ENCODE measurements at places on chromosomes 16 and 17.

- DNase-seq, result peak; percentile 63
These were observed 14.2 kb downstream of the ANKFY1 start for GRCh38 chr17:4249452-4250029.

DNA sequence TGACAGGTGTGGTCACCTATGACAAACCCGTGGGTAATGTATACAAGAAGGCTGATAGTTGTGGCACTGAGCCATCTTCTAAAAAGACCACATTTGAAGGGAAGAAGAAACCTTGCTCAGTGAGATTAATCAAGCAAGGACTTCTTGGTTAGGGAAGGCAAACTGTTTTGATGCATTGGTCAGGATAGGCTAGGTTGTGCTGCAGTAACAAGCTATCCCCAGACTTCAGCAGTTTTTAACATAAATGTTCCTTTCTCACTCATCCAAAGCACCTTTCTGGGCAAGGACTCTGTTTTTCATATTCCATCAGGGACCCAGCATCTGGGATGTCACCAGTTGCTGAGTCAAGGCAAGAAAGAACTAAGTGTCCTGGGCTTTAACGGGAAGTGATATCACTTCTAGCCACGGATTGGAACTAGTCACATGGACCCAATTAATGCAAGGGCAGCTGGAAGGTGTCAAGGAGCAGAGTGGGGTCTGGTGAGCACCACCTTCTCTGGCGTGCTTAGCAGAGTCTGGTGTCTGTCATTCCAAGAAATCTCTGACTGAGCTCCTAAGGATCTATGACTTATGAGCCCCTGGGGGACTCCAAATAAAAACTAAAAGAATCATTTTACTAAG lies 52.0 kb upstream of the CCL2 start:
- no peak for DNase-seq

GRCh38 chr16:57700781-57701551 lies 6.4 kb downstream of the DRC7 start:
- no peak for DNase-seq

DNA sequence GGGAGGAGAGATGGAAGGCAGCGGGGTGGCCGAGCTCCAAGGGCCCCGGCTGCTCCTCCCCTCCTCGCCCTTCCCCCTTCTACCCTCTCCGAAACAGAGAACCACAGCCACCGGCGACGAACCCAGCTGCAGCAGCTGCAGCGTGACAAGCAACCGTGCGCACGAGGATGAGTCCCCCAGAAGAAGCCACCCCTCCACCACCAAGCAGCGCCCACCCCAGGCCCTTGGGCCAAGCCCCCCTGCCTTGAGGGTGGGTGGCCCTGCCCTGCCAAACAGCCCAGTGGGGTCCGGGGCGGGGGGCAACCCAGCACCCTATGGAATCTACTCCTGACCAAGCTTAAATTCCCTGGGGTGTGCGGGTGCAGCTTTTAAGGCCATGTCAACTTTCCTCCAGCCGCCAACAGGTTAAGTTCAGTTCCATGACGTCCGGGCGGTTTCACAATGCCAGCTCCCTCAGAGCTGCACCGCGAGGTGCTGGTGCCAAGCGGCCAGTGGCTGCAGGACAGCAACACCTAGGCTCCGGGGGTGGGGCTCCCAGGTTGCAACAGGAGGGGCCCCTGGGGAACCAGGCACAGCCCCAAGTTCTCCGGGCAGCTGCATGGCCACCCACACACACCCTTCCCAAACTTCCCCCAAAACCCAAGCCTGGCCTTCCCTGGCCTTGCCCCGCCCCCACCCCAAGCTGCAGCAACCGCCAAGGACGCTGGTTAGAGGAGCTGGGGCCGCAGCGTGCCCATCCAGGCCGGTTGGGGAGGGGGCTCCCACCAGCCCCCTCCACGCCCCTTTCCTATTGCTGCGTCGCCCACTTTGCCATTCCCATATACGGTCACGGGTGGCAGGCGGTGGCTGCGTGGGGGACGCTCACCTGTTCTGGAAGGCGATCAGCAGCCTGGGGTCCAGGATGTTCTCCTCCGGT lies 2.0 kb downstream of the CBX4 start:
- DNase-seq, result no peak

DNA sequence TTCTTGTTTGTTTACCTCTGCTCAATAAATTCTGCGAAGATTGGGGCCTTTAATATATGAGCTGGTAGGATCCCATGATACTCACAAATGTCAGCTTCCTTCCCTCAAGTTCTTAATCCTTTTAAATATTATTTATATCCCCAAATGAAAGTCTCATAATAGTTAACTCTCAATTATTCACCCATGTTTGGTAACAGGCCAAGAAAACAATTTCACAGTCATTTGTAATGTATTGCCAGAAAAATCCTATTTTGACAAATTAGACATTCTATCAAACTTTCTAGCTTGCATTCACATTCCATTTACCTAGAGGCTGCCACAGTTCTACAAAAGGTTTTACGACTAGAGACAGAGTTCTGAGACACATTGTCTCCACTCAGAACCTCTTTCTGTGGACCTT lies 441.2 kb downstream of the UTP18 start:
- DNase-seq, result no peak

- DNase-seq, result no peak
These were observed 13.8 kb downstream of the LPO start for GRCh38 chr17:58252141-58252540.

- no peak for DNase-seq
These were observed 42.3 kb downstream of the FZD2 start for GRCh38 chr17:44599298-44600175.

GRCh38 chr16:31149894-31150890 lies at the start of gene PRSS36:
Gene PRSS36, minus strand, starts transcription at chr16:31150066. Its CDS starts 31 bp downstream, at chr16:31150035.
- no peak for DNase-seq

- DNase-seq, result no peak
These were observed 32.8 kb upstream of the PAFAH1B1 start for GRCh38 chr17:2560658-2561057.

GRCh38 chr16:27408012-27408601 lies 6.1 kb downstream of the IL21R start:
- peak; percentile 97 for DNase-seq

DNA sequence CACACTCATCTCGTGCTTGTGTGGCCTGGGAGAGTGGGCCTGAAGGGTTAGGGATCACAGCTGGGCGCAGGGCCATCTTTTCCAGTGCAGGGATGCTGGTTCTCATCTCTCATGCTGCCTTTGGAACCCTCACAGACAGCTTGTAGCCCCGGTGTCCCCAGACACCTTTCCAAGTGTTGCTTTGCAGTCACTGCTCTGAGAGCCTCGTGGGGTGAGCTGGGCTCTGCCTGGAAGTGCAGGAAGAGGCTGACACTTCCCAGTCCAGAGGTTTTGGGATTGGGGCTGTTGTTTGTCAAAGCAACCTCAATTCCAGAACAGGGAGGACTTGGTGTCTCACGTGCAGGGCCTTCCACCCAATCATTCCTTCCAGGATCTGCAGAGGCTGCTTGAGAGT lies 28.2 kb downstream of the TBX4 start:
- no peak for DNase-seq

DNA sequence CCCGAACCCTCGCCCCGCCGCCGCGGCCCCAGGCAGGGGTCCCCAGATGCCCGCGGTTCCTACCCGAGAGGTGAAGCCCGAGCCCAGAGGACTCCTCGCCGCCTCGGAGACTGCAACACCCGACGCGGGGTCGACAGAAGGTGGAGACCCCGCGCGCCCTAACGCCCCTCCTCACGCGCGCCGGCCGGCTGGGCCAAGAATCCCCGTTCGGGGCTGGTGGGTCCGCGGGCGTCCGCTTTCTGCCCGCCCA lies 515 bp downstream of the SUMO2 start:
- no peak for DNase-seq

DNA sequence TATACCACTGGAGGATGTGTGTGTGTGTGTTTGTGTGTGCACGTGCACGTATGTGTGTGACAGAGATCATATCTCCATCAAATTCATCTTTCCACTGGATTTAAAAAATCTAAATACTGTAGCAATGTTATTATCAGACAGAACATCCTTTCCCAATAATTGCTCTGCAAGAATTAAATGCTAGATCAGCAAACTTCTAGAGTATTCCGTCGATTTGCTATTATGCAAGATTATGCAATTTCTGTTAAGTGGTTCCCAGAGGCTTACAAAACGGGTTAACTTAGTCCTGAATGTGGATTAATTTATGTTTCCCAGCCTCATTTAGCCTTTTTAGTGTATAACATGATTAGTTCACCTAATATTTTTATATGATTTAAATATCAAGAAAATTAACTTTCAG lies 44.5 kb upstream of the CNTNAP4 start:
- no peak for DNase-seq

DNA sequence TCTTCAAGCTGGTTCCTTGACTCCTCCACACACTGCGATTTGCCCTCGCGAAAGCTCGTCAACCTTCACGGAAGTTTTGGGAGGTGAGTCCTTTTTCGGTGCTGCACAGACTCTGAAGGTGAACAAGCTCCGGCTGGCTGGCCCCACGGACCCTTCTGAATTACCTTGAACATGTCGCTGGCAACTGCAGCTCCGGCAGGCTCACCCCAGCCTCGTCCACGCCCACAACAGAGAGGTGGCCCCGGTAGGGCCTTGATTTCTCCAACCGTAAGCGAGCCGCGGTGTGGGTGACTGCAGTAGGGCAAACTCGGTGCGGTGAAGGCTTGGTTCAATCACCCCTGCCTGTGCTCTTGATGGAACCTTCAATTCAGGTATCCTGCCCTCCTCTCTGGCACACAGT lies 1020.7 kb upstream of the GOT2 start:
- no peak for DNase-seq

DNA sequence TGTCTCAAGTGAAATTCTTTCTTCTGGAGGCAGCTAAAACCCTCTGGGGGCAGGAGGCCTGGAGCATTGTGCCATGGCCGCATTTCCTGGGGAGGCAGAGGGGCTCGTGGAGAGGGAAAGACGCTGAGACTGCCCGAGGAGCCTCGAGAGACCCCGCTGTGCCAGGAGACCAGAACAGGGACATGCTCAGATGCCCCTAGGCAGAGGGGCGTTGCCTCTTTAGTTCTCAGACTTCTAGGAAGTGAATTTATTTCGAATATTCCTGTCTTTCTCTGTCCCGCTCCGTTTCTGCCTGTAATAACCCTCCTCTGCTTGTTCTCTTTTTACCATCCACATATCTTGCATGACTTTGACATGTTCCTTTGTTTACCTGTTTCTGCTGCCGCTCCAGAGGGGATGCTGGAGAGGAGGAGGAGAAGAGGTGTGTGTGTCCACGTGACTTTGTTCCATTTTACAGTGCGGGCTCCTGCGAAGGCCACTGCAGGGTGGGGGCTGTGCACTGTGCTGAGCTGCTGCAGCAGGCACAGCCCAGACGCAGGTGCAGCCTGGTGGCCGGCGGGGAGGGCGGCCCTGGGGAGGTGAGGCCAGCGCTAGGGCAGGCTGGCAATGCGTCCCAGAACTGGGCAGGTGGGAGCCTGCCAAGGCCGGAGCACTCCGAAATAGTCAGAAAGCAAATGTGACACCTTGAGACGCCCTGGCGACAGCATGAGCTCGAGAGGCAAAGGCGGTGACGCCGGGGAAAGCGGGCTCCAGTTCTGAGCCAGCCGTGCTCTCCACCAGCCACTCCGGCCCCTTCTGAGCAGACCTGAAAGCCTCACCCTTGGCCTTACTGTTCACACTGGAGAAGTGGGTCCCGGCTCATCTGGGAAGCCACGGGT lies 29.9 kb downstream of the CIBAR2 start:
- DNase-seq, result no peak

DNA sequence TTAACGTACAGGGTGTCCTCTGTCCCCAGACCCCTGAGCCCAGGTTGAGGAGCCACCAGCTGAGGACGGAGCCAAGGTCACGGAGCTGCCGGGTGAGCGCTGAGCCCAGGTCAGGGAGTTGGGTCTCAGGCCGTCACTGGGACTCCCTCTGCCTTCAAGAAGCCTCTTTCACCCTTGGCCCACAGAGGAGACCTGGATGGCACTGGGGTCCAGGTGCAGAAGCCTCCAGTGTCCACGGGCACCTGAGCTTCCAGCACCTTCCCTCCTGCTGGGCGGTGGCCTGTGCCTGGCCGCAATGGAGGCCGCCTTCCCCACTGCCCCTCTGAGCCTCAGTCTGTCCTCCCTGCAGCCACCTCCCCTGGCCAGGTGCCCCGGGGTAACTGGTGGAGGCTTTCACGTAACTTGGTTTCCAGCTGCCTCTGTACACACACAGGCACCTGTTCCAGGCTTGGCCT lies 31.6 kb upstream of the CDH15 start:
- DNase-seq, result no peak

- DNase-seq, result no peak
These were observed 729.3 kb downstream of the MAF start for GRCh38 chr16:78871241-78871640.

DNA sequence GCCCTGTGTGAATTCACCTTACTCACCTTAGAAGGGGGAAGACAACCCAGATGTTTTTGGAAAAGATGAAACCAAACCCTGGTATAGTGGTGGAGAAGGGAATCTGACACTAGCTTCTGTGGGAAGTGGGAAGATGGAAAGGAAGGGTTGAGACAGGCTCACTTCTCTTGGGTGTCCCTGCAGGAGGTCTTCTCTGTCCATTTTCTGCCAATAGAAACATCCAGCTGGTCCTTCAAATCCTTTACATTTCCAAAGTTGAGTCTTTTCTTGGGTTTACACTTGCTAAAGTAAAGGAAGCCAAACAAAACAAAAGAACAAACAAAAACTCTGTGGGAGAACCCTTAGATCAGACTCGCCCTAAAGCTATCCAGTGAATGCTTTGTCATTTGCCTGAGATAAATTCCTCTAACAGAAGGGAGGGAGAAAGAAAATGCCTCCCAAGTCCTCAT lies 10.2 kb downstream of the HOXB1 start:
- no peak for DNase-seq

DNA sequence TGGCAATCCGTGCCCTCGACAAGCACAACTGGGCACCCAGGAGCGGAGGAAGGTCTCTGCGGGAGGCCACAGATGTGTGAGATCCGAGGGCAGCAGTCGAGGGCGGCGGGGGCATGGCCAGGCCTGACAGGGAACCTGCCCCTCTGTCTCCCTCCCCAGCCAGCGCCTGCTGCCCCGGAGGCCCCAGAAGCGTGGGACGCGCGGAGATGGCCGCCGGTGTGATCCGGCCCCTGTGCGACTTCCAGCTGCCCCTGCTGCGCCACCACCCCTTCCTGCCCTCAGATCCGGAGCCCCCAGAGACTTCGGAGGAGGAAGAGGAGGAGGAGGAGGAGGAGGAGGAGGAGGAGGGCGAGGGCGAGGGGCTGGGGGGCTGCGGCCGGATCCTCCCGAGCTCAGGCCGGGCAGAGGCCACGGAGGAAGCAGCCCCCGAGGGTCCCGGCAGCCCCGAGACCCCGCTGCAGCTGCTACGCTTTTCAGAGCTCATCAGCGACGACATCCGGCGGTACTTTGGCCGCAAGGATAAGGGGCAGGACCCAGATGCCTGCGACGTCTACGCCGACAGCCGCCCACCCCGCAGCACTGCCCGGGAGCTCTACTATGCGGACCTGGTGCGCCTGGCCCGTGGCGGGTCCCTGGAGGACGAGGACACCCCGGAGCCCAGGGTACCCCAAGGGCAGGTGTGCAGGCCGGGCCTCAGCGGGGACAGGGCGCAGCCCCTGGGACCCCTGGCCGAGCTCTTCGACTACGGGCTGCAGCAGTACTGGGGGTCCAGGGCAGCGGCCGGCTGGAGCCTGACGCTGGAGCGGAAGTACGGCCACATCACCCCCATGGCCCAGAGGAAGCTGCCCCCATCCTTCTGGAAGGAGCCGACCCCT lies 1.7 kb downstream of the PERCC1 start:
- no peak for DNase-seq

All from COLO829 (cell line).